ENCODE measurements at places on chromosomes 2 and 18. TPM values are rescaled to one million over a fixed set of nuclear protein-coding genes. Genes with fewer than 3 reads are reported as not detected.

GRCh38 chr2:190988910-190989309 lies 25.1 kb downstream of the STAT1 start:
- DNase-seq, result no peak

CD8B2 gene
- total RNA-seq, result not detected

DNA sequence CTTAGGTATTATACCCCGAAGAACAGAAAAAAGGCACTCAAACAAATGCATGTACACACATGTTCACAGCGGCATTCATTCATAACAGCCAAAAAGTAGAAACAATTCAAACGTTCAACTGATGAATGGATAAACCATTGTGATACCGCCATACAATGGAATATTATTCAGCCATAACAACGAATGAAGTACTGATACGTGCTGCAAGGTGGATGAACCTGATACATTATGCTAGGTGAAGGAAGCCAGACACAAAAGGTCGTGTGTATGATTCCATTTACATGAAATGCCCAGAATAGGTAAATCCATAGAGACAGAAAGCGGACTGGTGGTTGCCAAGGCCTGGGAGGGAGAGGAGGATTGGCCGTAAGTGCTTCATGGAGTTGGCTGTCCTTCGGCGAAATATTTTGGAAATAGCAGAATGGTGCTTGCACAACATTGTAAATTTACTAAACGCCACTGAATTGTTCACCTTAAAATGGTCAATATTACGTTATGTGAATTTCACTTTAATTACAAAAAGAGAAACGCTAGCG lies 750 bp upstream of the RMP24 start:
- no peak for DNase-seq

GRCh38 chr2:227724394-227725039 lies at the start of gene SCYGR6:
TSS of gene SCYGR6 (minus strand) at chr2:227724757. CDS start at chr2:227724757, 0 bp downstream.
- no peak for DNase-seq

UNC50 gene
- 72.8 TPM for total RNA-seq

POTEJ gene
- total RNA-seq, result not detected

DNA sequence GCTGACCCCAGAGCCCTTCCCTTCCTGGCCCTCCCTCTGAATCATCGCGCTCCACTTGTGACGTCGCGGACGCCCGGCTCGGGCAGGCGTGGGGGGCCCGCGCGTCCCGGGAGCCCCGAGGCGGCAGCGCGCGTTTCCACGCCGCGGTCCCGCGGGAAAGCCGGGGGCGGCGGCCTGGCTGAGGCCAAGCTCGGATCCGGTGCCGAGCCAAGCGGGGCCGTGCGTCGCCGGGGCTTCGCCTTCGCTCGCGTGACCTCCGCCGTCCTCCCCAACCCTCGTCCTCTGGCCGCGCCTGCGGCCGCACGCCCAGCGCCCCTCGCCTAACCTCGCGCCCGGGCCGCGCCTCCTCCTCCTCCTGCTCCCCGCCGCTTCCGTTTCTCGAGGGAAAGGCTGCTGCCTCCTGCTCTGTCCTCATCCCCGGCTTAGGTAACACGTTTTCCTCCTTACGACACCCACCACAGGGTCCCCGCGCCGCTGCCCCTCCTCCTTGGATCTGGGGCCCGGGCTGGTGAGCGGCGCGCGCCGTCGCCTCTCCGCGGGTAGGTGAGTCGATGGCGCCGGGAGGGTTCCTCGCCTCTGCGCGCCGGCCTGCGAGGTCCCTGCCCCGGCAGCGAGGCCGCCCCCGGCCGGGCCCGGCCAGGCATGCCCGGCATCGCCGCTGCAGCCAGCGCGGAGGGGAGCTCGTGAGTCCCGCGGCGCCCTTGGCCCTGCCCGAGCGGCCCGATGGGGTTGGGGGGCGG lies at the start of gene INPP1:
Gene INPP1 (plus strand): TSS at position 54 of the 740 bp plus-strand sequence. CDS start 16,514 bp downstream, outside the sequence.
- DNase-seq, result peak; percentile 81

GRCh38 chr2:234401426-234401825 lies 95.5 kb downstream of the ARL4C start:
- no peak for DNase-seq

- peak; percentile 45 for DNase-seq
Measured at GRCh38 chr18:9094307-9095226, 7.9 kb upstream of the NDUFV2 start.

DNA sequence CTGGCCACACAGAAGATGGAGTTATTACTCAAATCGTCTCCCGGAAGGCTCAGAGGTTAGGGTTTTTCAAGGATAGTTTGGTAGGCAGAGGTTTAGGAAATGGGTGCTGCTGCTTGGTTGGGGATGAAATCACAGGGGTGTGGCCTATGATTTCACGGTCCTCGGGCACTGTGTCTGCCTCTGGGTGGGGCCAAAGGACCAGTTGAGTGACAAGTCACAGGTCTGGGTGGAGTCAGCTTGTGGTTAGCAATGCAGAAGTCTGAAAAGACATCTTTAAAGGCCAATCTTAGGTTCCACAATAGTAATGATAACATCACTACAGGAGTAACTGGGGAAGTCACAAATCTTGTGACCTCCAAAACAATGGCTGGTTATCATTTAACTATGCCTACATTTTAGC lies 387.8 kb downstream of the ZNF521 start:
- peak; percentile 43 for DNase-seq

DNA sequence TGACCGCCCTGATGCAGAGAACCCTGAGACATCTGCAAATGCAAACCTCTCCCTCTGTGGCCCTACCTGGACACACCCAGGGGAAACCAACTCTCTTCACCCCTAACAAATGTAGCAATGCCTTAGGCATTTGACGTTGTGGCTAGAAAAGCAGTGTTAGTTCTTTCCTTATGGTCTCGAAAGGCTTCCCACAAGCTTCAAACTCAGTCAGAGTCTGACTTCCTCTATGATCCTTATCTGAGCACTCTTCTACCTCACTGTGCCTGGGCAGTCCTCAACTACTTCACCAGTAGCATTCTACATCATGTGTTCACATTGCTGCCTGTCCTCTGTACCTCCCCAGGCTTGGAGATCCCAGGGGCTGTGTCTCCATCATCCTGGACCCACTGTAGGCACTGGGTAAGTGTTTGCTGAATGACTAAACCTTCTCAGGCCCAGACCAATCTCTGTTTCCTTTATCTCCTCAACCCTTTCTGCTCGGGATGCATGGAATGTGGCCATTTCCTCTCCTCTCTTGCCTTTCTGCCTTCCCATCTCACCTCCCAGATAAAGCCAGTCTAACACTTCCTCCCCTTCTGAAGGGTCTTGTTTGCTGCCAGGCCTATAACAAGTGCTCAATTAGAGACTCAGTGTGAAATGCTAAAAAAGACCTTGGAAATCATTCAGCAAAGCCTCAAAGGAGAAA lies 91.7 kb upstream of the ACAA2 start:
- no peak for DNase-seq

- DNase-seq, result no peak
Measured at GRCh38 chr2:190811811-190812210, 68.8 kb upstream of the GLS start.

DNA sequence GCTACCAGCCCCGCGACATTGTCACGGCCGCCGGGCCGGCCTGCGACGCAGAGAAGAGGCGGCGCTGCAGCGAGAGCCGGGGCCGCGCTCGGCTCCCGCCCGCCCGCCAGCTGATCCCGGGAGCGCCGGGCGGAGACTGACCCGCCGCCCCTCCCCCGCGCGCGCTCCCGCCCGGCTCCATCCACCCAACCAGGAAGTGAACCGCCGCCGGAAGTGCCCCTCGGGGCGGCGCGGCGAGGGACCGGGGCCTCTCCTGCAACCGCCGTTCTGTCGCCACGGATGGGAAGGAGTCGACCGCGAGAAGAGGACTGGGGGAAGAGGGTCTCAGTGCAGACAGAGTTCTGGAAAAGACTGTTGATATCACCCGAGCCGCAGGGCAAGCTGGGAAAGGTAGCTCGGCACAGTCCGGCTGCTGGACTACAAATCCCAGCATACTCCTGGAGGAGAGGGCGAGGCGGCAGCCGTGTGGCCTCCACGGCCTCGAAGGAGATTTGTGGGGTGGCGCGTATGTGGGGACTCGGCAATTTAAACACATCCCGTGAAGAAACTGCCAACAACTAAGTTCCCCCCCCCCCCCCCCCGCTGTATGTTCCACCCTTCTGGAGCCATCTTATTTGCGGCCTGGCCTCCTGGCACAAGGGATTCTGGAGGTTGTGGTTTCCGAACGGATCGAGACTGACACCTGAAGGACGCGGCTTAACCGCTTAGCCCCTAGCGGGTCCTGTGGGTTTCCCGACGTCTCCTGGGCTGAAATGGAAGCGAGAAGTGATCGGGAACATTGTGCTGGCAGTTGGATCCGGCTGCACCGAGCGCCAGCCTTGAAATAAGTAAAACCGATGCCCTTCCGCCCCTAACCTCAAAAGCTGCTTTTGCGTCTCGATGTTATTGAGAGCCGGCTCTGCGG lies at the start of gene AAK1:
Gene AAK1 (minus strand): TSS at position 138 of the 904 bp plus-strand sequence. CDS start 699 bp downstream, outside the sequence.
- DNase-seq, result peak; percentile 88

DUSP19 gene
- total RNA-seq, result 2.1 TPM

GRCh38 chr2:70043252-70043875 lies 43.9 kb upstream of the PCBP1 start:
- DNase-seq, result no peak

- DNase-seq, result no peak
Measured at GRCh38 chr2:186561467-186562208, 28.2 kb upstream of the ITGAV start.

- DNase-seq, result no peak
Measured at GRCh38 chr18:48820483-48821250, 130.1 kb downstream of the SMAD7 start.

DNA sequence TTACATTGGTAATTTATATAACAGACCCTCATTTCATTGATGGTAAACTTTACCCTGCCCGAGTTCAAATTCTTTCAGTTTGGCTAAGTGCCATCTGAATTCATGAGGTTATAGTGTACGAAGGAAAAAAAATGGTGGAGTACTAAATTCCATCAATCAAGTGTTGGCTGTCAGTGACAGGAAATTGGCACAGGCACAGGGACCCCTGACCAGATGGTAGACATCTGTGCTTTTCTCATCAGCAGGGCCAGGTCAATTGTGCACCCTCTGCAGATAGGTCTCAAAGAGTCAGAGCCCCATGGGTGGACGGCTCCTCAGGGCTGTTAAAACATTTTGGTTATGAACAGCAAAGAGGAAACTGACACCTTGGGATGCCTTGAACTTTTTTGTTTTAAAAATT lies 439.2 kb downstream of the SETBP1 start:
- peak; percentile 68 for DNase-seq

- no peak for DNase-seq
Measured at GRCh38 chr2:235004329-235004903, 52.6 kb downstream of the SH3BP4 start.

GRCh38 chr2:207333599-207334300 lies 168.0 kb upstream of the KLF7 start:
- peak; percentile 64 for DNase-seq

DNA sequence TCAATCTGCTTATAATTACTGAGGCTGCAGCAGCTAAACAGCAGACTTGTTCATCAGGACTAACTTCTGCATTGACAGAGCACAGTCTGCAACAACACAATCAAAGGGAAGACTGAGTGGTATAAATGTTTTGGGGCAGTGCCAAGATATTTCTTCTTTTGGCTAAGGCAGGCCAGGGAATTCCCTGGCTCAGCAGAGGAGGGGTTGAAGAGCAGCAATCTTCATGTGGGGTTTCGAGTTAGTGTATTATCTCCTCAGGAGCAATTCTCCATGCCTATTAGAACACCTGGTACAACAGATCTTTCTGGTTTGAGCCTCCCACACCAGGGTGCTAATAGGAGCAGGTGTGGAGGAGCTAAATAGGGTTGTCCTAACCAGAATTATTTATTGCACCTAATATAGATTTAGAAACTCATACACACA lies 103.0 kb upstream of the STK17B start:
- peak; percentile 73 for DNase-seq

DNA sequence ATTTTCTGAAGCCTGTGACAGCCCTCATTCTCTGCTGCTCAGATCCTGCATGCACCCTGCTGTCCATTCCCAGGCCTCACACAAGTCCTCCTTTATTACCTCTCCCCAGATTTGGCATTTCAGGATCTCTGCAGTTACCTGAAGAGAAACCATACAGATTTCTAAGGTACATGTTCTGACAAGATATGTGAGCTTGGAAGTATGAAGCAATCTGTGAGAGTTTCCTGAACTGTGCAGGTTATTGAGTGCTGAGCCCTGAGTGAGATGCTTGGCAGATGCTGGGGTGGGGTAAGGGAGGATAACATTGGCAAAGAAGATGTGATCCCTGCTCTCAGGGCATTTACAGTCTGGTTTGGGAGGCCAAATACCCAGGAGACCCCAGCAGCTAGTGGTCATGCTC lies 122.1 kb upstream of the STPG4 start:
- DNase-seq, result no peak

- no peak for DNase-seq
Measured at GRCh38 chr2:226874749-226875148, 38.9 kb downstream of the RHBDD1 start.

GRCh38 chr18:23964282-23965238 lies 50.0 kb upstream of the TTC39C start:
- peak; percentile 25 for DNase-seq

Data from RPMI7951 (cell line).